DMS153 (cell line): ENCODE measurements at places on chromosomes 13 and 19.

GRCh38 chr19:3719868-3720267 lies 11.7 kb downstream of the TJP3 start:
- DNase-seq: no peak

GRCh38 chr13:53098455-53098854 lies 69.8 kb downstream of the OLFM4 start:
- DNase-seq: no peak

DNA sequence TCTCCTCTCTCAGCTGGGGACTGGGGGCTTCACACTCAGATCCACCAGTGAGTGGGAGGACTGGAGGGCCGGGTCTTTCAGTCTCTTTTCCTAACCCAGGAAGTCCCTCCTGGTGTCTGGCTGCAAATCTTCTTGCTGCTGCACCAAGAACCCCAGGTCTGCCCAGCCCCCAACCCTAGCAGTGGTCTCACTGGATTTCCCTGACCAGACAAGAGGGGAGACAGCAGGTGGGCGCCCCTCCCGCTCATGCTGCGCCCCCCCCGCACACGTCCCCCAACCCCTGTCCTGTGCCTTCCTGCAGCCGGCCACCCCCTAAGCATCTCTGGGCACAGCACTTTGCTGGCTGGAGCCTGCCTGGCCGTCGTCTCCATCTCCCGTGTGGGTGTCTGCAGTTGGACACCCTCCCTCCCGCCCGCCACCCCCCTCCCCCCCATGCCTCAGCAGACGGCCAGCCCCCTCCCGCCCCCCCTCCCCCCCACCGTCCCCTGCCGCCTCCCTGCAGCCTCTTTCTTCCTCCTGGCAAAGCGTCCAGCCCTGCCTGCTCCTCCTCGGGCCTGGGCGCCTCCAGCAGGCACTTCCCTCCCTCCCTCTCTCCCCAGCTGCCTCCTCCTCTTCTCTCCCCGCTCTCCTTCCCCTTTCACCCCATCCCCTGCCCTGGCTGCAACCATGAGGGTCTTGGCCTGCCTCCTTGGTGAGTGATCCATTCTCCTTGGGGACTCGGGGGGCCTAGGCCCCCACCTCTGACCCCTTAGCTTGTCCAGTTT lies at the start of gene SSC5D:
Gene SSC5D (plus strand): TSS at position 513 of the 764 bp plus-strand sequence. CDS start 154 bp downstream, at position 667.
- no peak for DNase-seq

GRCh38 chr19:13712767-13713201 lies 51.5 kb upstream of the MRI1 start:
- DNase-seq: no peak

DNA sequence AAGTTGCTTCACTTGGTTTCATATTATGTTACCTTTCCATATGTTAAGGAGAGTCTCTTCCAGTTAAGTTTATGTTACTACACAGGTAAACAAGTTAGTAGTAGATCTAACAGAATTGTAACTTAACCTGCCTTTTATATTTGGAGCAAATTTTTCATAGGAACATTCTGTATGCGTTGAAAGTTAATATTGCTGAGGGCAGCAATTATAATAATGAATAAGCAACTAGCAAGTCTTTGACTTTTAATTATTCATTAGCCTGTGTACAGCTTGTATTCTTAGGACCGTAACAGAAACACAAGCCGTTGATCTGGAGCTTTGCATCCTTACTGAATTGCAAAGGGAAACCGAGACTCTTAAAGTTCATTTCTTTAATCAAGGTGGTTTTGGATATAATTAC lies 11.6 kb downstream of the SUGT1 start:
- DNase-seq: no peak
